ENCODE measurements at places on chromosomes 5 and 9.

- DNase-seq, result no peak
Measured at GRCh38 chr9:89021154-89021803, 30.0 kb downstream of the S1PR3 start.

DNA sequence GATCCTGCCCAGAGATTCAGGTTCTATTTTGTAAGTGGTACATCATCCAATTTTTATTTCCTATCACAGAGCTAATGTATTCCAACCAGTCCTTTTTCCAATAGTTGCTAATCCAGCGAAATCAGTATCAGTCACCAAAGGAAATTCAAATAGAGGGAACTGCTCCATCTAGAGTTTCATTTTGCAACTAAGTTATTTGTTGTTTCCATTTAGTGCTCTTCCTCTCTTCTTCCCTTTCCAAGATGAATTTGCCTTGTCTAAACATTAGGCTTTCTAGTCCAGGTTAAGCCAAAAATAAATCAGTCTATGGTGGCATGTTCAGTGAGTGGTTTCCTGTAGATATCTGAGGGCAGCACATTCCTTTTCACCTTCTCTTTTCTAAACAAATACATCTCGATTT lies 79.8 kb upstream of the SPATA31D4 start:
- DNase-seq, result no peak

GRCh38 chr5:111201705-111202104 lies 22.5 kb upstream of the CAMK4 start:
- no peak for DNase-seq

GRCh38 chr9:128885798-128886197 lies 3.9 kb downstream of the LRRC8A start:
- DNase-seq, result no peak

GRCh38 chr9:94030318-94031179 lies 53.7 kb upstream of the PTPDC1 start:
- DNase-seq, result peak; percentile 69

DNA sequence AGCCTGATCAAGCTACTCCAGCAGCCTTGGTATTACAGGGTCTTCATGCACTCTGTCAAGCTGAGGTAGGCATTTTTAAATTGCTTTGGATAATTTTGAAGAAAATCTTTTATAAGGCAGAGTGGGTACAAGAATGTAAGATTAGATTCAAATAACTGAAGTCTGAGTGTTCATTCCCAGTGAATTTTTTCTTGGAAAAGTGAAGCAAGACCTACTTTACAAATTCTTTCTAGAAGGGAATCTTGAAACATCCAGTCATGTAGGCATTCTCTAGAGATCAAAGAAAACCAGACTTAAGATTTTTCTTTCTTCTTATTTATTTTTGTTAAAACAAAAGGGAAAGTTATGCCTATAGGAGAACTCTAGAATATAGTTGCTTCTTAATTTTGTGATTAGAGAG lies 139.0 kb downstream of the FOCAD start:
- no peak for DNase-seq

GRCh38 chr5:137410234-137411010 lies 88.7 kb downstream of the SPOCK1 start:
- DNase-seq, result no peak

GRCh38 chr9:131393622-131394463 lies at the start of gene PRRC2B:
TSS of gene PRRC2B (plus strand) at chr9:131394086. CDS start at chr9:131430145, 36,059 bp downstream.
- DNase-seq, result peak; percentile 73

- no peak for DNase-seq
Measured at GRCh38 chr9:15873573-15874177, 320.8 kb downstream of the CCDC171 start.

DNA sequence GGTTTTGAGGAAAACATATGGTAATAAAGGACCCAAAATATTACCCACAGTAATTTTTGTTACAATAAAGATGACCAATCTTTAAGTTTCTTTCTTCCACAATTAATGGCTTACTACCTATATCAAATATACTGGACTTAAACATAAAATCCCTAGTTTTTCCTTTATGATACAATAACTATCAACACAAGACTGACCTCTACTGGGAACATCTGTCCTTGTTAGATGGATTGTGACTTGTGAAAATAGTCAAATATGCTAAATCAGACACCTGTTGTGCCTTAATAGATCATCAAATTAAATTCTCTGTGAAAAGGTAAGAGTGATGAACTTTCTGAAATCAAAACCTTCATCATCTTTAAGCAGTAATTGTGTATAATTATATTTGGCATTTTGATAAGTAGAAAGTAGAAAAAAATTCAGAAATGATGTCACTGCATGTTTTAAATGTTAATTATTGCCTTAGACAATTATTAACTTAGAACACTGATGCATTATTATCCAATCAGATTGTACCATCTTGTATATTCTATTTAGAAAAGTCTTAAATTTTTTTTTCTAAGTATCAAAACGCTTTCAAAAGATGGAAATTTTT lies 113.6 kb downstream of the DEPDC1B start:
- no peak for DNase-seq

DNA sequence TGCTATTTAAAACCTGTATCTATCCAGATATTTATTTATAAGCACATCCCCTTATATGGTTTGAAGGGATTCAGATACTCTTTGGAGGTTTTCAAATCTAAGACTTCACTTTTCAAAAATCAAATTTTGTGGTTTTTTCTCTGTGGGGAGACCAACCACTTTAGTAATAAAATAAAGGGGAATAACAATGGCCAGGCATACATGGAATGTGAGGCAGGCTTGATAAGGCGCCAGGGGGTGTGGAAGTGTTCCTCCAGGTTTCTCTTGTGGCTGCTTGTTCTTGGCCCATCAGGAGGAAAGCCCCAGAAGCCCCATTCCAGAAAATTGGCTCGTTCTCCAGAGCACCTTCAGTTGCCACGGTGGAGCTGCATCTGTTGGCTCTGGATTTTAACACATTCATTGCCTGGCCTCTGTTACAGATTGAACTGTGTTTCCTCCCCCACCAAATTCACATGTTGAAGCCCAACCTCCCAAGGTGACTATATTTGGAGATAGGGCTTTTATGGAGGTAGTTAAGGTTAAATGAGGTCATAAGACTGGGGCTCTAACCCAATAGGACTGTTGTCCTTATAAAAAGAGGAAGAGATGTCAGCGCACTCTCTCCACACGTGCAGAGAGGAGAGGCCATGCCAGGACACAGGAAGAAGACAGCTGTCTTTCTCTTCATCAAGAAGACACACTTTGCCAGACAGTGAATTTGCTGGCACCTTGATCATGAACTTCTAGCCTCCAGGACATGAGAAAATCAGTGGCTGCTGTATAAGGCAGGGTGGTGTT lies 195.9 kb downstream of the TMEM38B start:
- DNase-seq, result no peak

GRCh38 chr9:120927269-120928014 lies 846 bp upstream of the TRAF1 start:
- DNase-seq, result no peak

Measured in activated CD4-positive, alpha-beta T cell treated with anti-CD3 and anti-CD28 coated beads for 24 hours (primary cell).